Activated T-helper 1 cell treated with Interleukin-2 at 50 U/mL for 16 hours (primary cell): ENCODE measurements at places on chromosomes 4 and X.
A peak's percentile ranks its signal among the peaks of the same experiment; 100 is the strongest.

DNA sequence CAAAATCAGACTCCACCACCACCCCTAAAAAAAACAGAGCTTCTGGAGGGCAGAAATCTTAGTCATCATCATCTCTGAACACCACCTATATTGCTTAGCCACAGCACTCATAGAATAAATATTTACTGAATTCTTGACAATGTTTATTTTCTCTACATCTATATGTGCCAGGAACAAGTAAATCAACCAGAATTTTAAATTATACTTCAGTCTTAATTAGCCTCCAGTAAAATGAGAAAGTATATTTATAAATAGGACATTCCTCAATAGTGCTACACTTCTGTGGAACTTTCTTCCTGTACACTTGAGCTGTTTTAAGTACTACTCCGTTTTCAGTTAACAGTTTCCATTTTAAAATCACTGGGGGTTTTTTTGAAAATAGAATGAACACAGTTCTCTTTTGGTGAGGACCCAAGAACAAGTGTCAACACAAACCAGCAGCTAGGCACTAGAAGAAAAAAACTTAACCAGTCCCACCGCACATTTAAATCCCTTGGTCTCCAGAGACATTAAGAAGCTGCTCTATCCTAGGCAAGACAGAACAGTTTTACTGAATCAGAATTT is 25.5 kb downstream of the SMIM14 start:
- DNase-seq: no peak

DNA sequence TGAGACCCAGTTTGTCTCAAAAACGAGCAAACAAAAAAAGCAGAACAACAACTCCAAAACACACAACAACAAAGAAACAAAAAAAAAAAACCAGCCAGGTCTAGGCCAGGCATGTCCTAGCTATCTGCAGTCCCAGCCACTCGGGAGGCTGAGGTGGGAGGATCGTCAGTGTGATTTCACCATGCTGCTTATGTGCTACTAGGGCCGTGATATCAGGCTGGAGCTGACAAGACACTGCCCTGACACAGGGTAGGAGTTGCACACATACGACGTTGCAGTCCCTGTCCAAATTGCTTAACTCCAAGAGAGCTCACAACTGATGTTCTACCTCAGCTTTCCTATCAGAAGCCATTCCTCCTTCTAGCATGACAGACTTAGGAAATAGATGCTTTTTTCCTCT is 204.9 kb downstream of the AASDH start:
- DNase-seq: no peak

DNA sequence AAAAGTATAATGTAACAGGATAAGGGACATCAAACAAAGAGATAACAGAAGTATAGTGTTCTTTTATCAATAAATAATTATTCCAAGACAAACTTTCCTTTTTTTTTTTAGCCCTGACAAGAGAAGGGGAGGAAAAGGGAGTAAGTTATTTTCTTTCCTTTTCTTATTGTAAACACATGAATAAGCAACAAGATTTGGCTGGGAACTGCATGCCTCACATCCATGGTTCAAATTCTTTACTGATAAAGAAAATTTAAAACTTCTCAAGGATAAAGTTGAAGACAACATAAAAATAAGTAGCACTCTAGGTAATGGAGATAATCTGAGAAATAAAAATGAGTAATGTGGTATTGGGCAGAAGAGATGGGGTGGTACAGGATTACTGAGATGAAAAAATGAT is 71.6 kb downstream of the NEK1 start:
- DNase-seq: no peak

DNA sequence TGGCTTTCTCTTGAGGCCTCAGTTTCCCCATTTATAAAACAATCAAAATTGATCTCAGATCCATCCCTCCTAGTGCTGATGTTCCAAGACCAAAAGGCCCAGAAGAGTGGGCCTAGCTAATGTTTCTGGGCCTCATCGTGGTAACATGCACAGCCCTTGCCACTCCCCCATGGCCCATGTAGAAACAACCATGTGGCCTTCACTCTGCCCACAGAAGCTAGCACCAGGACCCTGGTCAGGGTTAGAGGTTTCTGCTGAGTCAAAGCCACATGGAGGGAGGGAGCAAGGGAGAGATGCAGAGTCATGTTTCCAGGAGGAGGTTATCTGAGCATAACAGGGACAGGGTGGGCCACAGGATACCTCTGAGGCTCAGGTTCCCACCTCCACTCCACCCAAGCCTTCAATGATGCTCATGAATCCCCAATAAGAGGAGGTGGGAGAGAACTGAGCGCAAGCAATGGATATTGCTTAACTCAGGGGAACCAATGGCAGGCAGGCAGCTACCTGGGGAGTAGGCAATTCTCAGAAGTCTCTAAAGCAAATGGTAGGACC is 16.9 kb downstream of the OTUD5 start:
- no peak for DNase-seq

- no peak for DNase-seq
These were observed 32.4 kb upstream of the HMX1 start for GRCh38 chr4:8904041-8904501.

GRCh38 chr4:150104404-150105027 is 26.3 kb downstream of the DCLK2 start:
- no peak for DNase-seq

DNA sequence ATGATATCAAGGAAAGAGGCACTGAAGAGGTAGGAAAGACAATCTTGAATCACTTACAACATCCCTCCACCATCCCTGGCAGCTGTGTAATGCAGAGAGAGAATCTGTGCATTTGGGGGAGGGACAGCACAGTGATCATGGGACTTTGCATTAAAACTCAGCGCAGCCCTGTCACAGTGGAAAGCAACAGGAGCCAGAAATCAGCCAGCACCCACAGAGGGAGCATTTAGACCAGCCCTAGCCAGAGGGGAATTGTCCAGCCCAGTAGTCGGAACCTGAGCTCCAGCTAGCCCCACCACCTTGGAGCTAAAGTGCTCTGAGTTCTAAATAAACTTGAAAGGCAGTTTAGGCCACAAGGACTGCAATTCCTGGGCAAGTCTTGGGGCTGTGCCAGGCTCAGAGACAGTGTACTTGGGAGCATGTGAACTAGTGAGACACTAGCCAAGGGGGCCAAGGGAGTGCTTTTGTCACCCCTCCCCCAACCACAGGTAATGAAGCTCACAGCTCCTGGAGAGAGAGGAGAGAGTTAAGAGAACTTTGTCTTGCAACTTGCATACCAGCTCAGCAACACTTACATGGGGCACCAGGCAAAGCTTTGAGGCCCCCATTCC is 83.9 kb upstream of the FAM241A start:
- no peak for DNase-seq

- DNase-seq: no peak
These were observed 10.5 kb upstream of the UBE2NL start for GRCh38 chrX:143873343-143873742.

DNA sequence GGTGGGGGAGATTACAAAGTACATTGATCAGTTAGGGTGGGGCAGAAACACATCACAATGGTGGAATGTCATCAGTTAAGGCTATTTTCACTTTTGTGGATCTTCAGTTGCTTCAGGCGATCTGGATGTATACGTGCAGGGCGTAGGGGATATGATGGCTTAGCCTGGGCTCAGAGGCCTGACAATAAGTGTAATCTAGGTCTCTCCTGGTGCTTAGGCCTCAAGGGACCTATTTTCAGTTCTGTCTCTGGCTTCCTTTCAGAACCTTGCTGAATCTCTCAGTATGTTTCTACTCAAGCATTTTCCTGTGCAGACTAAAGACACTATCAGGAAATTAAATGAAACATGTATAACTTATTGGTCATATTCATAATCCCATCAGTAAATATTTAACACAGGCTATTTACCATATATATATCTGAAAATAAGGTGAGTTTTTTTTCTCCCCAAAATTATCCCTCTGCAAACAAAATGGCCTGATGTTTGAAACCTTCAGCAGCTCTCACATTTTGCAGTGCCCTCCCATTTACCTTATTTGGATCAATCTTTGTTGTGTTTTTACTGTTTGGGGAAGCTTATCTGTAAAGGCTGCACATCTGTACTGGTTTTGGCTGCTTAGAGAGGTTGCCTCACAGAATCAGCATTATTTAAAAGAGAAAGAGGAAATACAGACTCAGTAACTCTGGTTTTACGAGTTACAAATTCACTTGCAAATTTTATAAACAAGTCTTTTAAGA is 2.3 kb upstream of the ZCCHC4 start:
- no peak for DNase-seq

DNA sequence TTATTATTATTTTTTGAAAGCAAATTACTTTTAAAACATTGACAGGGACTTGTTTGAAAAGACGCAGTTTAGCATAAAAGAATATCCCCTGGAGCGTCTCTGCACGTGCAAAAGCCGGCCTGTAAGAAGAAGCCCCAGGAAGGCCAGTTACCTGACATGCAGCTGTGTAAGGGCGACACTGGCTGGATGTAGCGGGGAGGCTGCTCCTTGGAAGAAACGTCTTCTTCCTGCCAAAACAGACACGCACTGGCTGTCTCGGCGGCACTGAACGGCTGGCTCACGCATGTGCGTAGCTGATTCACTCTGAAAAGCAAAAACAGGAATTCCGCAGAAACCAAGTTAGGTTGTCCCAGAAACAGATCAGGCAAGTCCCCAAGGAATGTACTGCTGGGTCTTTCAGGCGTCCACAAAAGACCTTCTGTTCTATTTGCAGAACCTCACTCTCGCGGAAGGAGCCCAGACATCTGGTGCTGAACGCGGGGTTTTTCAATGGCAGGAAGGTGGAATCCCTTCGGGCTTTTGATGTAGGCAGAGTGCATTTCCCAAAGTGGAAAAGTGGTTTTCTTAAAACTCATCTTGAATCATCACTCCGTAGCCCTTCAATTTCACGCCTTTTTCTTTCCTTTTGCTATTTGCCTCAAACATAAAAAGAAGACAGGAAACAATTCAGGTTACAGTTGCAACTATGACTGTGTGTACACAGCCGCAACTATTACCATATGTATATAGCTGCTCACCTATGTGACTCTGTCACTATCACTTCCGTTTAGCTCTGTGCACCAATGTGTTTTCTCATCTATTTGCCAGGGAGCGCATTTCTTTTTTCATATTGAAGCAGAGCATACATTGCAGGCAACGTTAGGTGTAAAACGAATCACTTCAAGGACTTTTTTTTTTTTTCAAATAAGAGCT is 38.1 kb upstream of the ARSH start:
- no peak for DNase-seq

DNA sequence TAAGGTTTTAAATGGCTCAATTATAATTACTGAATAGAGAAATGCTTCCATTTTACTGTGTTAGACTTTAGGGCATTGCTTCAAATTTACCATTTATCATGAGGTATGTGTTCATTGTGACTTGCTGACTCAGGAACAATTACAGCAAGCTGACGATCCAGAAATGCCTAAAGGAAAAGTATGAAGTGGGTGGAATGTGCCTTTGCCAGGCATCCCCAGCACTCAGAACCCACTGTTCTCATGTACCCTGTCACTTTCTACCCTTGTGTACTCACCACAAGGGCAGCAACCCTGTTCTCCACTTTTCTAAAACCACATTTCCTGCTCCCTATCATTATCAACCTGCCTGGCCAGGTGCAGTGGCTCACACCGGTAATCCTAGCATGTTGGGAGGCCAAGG is 41.5 kb downstream of the QRFPR start:
- no peak for DNase-seq

- DNase-seq: no peak
These were observed 92.2 kb upstream of the SPRY1 start for GRCh38 chr4:123304151-123304964.

DNA sequence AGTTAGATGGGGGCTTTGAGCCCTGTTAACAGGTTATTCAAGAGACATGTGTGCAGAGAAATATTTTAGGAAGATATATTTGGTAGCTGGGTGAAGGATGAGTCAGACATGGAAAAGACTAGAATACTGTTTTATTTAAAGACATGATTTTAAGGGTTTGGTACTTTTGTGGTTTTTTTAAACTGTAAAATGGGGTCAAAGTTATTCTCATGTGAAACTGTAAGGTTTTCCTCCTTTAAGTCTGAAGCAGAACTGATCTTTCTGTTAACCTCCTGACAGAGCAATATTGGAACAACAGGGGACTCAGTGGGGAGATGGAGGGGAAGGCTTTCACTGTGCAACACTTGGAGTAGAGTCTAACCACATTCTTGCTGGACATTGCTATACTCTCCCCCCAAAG is 112.4 kb upstream of the LSM6 start:
- DNase-seq: no peak

GRCh38 chrX:130086447-130087206 is 23.7 kb downstream of the ELF4 start:
- DNase-seq: peak; percentile 55

DNA sequence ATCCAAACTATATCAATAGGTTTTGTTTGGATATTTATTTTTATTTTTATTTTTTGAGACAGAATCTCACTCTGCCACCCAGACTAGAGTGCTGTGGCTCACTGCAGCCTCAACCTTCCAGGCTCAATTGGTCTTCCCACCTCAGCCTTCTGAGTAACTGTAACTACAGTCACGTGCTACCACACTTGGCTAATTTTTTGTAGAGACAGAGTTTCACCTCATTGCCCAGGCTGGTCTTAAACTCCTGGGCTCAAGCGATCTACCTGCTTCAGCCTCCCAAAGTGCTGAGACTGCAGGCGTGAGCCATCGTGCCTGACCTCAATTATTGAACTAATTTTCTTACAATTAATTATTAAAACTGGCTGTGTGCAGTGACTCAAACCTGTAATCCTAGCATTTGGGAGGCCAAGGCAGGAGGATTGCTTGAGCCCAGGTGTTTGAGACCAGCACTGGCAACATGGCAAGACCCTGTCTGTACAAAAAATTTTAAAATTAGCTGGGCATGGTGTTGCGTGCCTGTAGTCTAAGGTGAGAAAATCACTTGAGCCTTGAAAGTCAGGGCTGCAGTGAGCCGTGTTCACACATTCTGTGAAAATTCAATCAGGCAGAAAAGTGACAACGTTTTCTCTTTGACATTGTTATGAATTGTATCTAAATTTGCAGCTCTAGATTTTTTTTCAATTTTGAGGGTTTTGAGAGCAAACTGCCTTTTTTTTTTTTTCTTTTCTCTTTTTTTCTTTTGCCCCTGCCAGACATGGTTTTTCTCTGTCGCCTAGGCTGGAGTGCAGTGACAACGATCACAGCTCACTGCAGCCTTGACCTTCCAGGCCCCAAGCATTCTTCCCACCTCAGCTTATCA is 66.0 kb downstream of the UBE2K start:
- DNase-seq: no peak

- no peak for DNase-seq
These were observed 202.0 kb upstream of the PCDH7 start for GRCh38 chr4:30518211-30518610.

- DNase-seq: no peak
These were observed 3.2 kb downstream of the DDX3X start for GRCh38 chrX:41337140-41337539.

GRCh38 chr4:73539386-73539785 is 57.8 kb downstream of the AFM start:
- DNase-seq: no peak

GRCh38 chr4:173231916-173232315 is 63.3 kb downstream of the GALNT7 start:
- DNase-seq: no peak
